ENCODE measurements at places on chromosomes 6 and 20. TPM values are rescaled to one million over a fixed set of nuclear protein-coding genes. Genes with fewer than 3 reads are reported as not detected.

PNPLA1 gene
- total RNA-seq, result 0.20 TPM

RHAG gene
- not detected for total RNA-seq

PROKR2 gene
- total RNA-seq, result not detected

OR12D3 gene
- total RNA-seq, result not detected

DNA sequence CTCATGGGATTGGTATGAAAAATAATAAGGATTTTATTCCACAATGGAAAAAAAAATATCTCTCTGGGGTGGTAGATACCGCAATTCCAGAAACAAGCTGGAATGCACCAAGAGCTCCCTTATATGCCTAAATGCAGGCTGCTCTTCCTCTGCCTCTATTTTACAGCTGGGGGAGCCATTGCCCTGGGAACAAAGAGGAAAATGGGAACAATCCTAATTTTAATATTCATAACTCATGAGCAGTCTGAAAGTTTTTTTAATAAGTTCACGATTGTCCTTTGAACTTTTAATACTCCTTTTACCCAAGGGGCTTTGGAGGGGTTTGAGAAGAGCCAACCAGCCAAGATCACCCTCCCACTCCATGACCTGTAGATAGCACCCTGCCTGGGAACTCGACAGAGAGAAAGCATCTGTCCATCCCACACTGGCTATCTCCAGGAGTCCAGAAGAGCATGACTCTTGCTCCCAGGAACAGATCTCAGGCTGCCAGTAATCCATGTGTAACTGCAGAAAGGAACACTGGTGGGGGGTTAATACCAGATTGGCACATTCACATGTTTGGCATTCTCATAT is 74.7 kb downstream of the CD83 start:
- ATAC-seq, result no peak

DNA sequence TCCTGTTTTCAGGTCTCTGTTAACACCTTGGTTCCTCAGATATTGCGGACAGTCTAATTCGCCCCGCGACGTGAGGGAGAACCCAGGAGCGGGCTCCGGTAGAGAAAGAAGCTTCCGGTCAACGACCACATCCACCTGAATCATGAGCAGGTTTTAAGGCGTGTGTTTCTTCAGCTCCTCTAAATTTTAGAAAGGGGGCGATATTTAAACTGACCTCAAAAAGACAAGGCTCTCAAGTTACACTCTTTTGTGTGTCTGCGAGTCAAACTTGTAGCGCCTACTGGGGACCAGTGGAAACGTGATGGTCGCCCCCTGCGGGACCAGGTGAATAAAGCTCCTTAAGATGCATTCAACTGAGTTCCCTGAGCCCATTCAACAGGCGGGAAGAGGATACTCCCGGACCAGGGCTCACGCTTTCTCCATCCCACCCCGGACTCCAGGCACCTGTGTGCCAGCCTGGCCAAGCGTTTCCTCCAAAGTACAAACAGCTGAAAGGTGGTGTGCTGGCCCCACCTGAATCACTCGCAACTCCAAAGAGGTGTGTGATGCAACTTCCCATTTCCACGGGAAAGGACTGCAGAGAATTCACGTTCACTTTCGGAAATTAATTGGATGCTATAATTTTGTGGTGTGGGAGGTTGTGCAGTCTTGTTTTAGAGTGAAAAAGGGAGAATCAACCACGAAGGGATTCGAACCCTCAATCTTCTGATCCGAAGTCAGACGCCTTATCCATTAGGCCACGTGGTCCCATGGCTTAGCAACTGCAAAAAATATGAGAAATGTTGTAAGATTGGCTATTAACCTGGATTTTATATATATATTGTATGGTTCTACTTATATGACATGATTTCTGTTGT is 17.0 kb downstream of the GPX5 start:
- peak; percentile 65 for ATAC-seq

DNA sequence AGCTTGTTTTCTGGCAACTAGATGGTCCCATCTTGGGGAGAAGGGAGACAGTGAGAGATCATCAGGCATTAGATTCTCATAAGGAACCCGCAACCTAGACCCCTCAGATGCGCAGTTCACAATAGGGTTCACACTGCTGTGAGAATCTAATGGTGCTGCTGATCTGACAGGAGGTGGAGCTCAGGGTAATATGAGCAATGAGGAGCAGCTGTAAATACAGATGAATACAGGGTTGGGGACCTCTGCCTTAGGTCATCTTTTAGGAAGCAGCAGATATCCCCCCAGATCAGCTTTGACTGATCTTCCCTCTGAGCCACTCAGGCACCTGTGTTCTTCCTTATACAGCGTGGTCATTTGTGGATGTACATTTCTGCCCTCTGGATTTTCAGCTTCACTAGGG is 63.4 kb downstream of the SMOC2 start:
- ATAC-seq, result no peak

DNA sequence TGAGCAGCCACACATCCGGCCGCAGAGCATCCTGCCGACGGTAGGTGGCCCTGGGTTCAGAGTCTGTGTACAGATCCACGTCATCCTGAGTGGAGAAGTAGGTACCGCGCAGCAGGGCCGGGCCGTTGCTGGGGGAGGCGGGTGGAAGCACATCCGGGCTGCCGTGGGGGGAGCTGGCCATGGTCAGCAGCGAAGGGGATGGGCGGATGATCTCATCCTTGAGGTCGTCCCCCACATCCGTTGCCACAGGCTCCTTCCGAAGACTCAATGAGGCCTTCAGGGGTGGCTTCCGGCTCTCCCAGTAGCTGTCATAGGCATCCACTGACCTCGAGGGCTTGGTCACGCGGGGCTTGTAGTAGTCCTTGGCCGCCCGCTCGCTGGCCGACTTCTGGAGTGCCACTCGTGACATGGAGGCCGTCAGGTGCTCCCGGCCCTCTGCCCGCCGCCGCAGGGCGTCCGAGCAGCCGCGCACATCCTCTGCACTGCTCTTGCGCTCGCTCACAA is 9.2 kb downstream of the SPATA2 start:
- peak; percentile 17 for ATAC-seq

All from esophagus mucosa (tissue), 1 donor.